ENCODE measurements at places on chromosomes 5 and 9. TPM values are rescaled to one million over a fixed set of nuclear protein-coding genes. Genes with fewer than 3 reads are reported as not detected.

- H3K36me3 ChIP-seq = no peaks in the 10 kb centered on the region
- H3K27me3 ChIP-seq = no peaks in the 10 kb centered on the region
- H3K4me3 ChIP-seq = no peak overlapping the region
- no peak overlapping the region for H3K27ac ChIP-seq
- DNase-seq = no peak
- H3K4me1 ChIP-seq = no peaks in the 10 kb centered on the region
Measured at GRCh38 chr9:82454509-82455190, 466.1 kb downstream of the SPATA31D1 start.

DNA sequence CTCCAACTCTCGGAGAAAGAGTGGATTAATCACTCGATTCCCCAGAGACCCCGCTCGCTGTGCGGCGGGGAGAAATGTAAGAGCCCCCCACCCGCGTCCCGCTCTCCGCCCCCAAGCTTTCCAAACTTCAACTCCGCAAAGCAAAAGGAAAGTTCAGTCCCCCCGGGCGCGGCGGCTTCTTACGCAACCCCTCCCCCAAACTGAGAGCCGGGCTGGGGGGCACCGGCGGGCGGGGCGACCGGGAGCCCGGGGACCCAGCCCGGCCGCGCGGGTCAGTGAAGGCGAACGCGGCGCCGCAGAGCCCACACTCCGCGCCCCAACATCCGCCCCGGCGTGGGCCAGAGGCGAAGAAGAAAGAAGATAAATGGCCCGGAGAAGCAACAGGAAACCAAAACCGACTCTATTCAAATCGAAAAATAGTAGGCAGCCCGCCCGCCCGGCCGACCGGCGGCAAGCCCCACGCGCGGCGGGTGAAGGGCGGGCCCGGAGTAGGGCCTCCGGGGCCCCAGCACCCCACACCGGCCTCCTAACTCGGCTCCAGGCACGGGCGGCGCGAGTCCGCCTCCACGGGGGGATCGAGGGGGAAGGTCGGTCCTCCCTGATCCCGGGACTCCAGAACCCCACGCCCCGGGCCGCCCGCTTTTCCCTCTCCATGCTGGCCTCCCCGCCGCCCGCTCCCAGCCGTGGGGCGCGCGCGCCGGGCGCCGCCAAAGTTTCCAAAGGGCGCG, 720 bp downstream of the NOTCH1 start:
- DNase-seq = peak; percentile 61
- peak overlapping the region; percentile 71 for H3K4me3 ChIP-seq
- peak overlapping the region; percentile 85 for H3K27ac ChIP-seq
- H3K4me1 ChIP-seq = peaks cover 15% of the 10 kb centered on the region
- H3K27me3 ChIP-seq = no peaks in the 10 kb centered on the region

DNA sequence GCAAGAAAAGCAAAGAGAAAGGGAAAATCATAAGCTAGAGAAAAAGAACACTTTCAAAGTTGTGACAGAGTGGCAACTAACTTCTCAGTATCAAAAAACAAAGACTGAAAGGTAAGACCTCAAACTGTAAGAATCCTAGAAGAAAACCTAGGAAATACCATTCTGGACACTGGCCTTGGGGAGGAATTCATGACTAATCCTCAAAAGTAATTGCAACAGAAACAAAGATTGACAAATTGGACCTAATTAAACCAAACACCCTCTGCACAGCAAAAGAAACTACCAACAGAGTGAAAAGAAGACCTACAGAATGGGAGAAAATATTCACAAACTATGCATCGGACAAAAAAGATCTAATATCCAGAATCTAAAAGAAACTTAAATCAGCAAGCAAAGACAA, 79.1 kb downstream of the FEM1C start:
- no peaks in the 10 kb centered on the region for H3K36me3 ChIP-seq
- DNase-seq = no peak
- no peak overlapping the region for H3K27ac ChIP-seq
- H3K4me3 ChIP-seq = no peak overlapping the region
- H3K4me1 ChIP-seq = no peaks in the 10 kb centered on the region

GRCh38 chr5:147880487-147880886, 2.0 kb downstream of the SCGB3A2 start:
- no peaks in the 10 kb centered on the region for H3K4me1 ChIP-seq
- no peaks in the 10 kb centered on the region for H3K36me3 ChIP-seq
- no peaks in the 10 kb centered on the region for H3K27me3 ChIP-seq
- no peak for DNase-seq

DNA sequence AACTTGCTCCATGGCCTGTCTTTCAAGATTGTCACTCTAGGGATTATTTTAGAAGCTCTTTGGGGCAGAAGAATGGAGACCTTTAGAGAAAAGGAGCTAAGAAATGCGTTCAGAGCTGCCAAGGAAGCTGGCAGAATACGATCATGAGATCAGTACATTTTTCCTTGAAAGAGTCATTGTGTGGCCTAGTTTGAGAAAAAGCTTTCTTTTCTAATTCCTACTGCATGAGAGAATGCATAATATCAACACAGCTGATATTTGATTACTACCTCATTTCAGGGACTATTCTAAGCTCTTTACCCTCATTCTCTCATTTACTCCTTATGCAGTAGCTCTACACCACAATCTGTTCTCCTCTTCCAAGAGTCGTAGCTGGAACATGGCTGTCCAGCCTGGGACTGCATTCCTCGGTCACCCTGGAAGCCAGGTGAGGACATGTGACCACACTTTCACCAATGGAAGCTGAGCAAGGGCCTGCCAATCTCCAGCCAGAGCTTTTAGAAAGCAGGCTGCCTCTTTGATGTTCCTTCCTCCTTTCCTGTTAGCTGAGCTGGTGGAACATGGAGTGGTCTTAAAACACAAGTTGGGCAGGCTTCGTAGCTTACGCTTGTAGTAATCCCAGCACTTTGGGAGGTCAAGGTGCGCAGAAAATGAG, 99.3 kb upstream of the LHFPL2 start:
- H3K36me3 ChIP-seq = no peaks in the 10 kb centered on the region
- DNase-seq = no peak
- peaks cover 1% of the 10 kb centered on the region for H3K4me1 ChIP-seq
- H3K4me3 ChIP-seq = no peak overlapping the region
- no peaks in the 10 kb centered on the region for H3K27me3 ChIP-seq
- no peak overlapping the region for H3K27ac ChIP-seq

DNA sequence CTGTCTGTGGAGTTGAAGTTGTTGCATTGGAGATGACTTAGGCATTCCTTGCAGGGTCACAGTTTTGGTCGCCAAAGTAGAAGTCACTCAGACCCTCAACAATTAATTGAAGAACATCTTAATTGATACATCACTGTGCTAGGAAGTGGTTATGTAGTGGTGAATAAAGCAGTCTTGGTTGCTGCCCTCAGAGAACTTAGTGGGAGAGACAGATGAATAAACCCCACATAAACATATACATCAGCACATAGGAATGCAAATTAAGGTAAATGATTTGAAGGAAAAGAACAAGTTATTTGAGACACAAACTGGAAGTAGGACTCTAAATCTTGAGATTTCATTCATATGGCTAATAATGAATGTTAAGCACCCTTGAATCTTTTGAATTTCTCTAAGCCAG, 25.7 kb downstream of the FAM174A start:
- no peak overlapping the region for H3K4me3 ChIP-seq
- no peaks in the 10 kb centered on the region for H3K36me3 ChIP-seq
- H3K4me1 ChIP-seq = no peaks in the 10 kb centered on the region
- DNase-seq = no peak
- H3K27ac ChIP-seq = no peak overlapping the region
- H3K27me3 ChIP-seq = no peaks in the 10 kb centered on the region

- H3K27me3 ChIP-seq = no peaks in the 10 kb centered on the region
- H3K27ac ChIP-seq = no peak overlapping the region
- no peaks in the 10 kb centered on the region for H3K36me3 ChIP-seq
- no peak for DNase-seq
- no peak overlapping the region for H3K4me3 ChIP-seq
- peaks cover 3% of the 10 kb centered on the region for H3K4me1 ChIP-seq
Measured at GRCh38 chr9:83966209-83966582, 13.8 kb downstream of the HNRNPK start.

DNA sequence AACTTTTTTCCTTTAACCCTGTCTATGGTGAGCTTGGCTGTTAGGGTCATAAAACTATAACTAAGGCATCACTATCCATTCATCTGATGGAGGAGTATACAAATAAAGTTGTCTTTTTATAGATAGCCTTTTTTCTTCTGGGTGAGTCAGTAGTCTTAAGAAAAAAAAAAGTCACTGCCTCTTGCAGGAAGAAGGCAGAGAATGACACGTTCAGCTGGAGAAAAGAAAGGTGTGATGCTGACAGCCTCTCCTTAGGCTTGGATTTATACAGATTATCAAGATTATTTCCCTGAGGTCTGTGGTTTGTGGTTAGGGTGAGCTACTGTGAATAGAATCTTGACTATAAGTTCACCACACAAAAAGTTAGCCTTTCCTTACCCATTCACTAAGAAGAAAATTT, 23.0 kb downstream of the EPB41L4B start:
- no peaks in the 10 kb centered on the region for H3K27me3 ChIP-seq
- H3K4me1 ChIP-seq = peaks cover 8% of the 10 kb centered on the region
- DNase-seq = no peak
- no peak overlapping the region for H3K27ac ChIP-seq
- no peaks in the 10 kb centered on the region for H3K36me3 ChIP-seq

- H3K36me3 ChIP-seq = no peaks in the 10 kb centered on the region
- H3K4me3 ChIP-seq = no peak overlapping the region
- no peak overlapping the region for H3K27ac ChIP-seq
- H3K4me1 ChIP-seq = peaks cover 2% of the 10 kb centered on the region
- H3K27me3 ChIP-seq = no peaks in the 10 kb centered on the region
Measured at GRCh38 chr9:20476912-20477521, 145.3 kb downstream of the MLLT3 start.

DNA sequence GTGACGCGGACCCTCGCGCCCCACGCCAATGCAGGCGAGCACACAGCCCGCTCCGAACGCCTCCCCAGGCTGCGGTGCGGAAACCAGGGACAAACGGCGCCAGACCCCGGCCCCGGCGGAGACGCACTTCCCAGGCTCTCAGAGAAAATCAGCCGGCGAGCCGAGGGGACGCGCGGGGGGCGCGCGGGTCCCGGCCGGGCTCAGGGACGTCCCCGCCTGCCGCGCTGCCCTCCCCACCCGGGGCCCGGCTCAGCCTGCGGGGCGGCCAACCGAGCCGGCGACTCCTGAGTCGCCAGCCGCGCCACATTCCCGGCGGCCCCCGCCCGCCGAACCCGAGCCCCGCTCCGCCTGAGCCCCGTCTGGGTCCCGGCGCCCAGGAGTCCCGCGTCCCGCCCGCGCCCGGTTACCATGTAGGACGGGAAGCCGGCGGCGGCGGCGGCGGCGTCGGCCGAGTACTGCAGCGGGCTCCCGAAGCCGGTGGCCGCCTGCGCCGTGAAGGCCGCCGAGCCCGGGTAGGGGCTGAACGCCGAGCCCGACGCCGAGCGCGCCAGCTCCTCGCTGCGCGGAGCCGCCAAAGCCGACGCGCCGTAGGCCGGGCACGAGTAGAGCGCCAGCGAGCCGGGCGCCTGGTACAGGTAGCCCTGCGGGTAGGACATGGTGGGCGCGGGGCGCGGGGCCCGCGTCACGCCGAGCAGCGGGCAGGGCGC, 566 bp downstream of the IRX2 start:
- H3K4me3 ChIP-seq = no peak overlapping the region
- no peaks in the 10 kb centered on the region for H3K36me3 ChIP-seq
- H3K4me1 ChIP-seq = peaks cover 2% of the 10 kb centered on the region
- no peak overlapping the region for H3K27ac ChIP-seq
- DNase-seq = no peak

DNA sequence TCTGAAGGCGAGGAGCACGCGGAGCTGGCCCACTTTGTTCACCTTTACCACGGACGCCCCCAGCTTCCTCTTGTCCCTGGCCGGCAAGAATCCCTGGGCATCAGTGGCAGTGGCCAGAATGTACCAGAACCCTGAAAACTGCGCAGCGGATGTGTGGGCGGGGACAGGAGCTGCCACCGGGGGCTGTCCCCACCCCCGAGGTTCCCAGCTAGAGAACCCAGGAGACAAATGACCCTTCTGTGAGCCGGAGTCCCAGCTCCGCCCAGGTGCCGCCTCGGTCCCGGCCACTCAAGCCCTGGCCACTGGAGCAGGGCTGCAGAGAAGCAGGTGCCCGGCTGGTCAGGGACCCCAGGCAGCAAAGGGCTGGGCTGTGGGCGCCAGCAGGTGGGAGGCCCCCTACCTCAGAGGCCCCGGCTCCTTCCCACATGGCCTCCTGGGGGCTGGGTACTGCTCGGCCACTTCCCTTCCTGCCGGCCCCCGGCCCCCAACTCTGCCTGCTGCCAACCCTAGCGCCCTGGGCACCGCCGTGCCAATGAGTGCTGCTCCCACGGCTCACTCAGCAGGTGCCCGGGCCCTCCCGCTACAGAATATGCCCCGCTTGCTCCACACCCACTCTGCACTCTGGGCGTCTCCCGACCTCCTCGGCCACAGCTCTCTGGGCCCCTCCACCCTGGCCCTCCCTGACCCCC, 713 bp downstream of the LCN10 start:
- peaks cover 3% of the 10 kb centered on the region for H3K4me1 ChIP-seq
- H3K36me3 ChIP-seq = no peaks in the 10 kb centered on the region

DNA sequence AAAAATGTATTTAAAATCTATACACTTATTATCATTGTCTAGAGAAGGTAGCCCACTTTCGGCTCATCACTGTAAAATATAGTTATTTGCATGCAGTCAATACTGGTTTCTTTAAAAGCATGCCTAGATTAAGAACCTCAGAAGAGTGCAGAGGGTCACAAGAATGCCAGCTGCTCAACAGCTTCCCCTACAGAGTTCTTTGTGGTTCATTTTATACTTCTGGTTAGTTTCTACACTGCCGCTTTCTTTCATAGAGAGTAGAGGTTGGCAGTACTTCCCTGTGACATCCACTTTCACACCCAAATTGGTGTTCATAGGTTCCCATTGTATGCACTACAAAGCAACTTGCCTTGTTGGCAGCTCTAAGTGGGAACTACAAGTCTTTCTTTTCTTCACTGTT, 137.3 kb downstream of the KIAA0825 start:
- no peak overlapping the region for H3K4me3 ChIP-seq
- H3K4me1 ChIP-seq = no peaks in the 10 kb centered on the region
- H3K27ac ChIP-seq = no peak overlapping the region
- H3K27me3 ChIP-seq = no peaks in the 10 kb centered on the region
- H3K36me3 ChIP-seq = no peaks in the 10 kb centered on the region

GRCh38 chr5:40680741-40681362, 1.1 kb downstream of the PTGER4 start:
- no peaks in the 10 kb centered on the region for H3K27me3 ChIP-seq
- no peak for DNase-seq
- no peaks in the 10 kb centered on the region for H3K36me3 ChIP-seq
- peak overlapping the region; percentile 63 for H3K4me3 ChIP-seq
- H3K4me1 ChIP-seq = peaks cover 9% of the 10 kb centered on the region

- H3K27me3 ChIP-seq = no peaks in the 10 kb centered on the region
- peaks cover 8% of the 10 kb centered on the region for H3K4me1 ChIP-seq
Measured at GRCh38 chr5:80408484-80409366, 861 bp downstream of the ZFYVE16 start.

GRCh38 chr9:127991757-127992274, 11.0 kb upstream of the EEIG1 start:
- DNase-seq = no peak
- no peak overlapping the region for H3K27ac ChIP-seq
- H3K4me3 ChIP-seq = no peak overlapping the region

The PDE6A gene
- 0.12 TPM for total RNA-seq

The UBLCP1 gene
- total RNA-seq = 17.4 TPM

The ARAP3 gene
- total RNA-seq = 3.5 TPM

The PCDHGA4 gene
- total RNA-seq = 8.2 TPM

The MED27 gene
- 17.5 TPM for total RNA-seq

The TSLP gene
- total RNA-seq = 0.28 TPM

The FCN2 gene
- not detected for total RNA-seq

The SKP2 gene
- 7.9 TPM for total RNA-seq

The POU5F2 gene
- total RNA-seq = 0.69 TPM

The C1QTNF3 gene
- 3.8 TPM for total RNA-seq

Data from ovary (tissue), 10 donors.